Cardiac muscle cell (in vitro differentiated cells and primary cell): ENCODE measurements at places on chromosomes 4 and X. TPM values are rescaled to one million over a fixed set of nuclear protein-coding genes. Genes with fewer than 3 reads are reported as not detected.

The VCX3A gene
- 0.48 and 0.74 TPM in 2 replicates for total RNA-seq

- peak; percentile 70 for DNase-seq
Measured at GRCh38 chrX:17242470-17242869, 132.5 kb upstream of the NHS start.

The PHOX2B gene
- total RNA-seq: not detected in 2 replicates

The TEX13D gene
- not detected in 2 replicates for total RNA-seq

- no peak for DNase-seq
Measured at GRCh38 chr4:87937523-87937922, 38.0 kb upstream of the SPP1 start.

The NPY1R gene
- 8.0 and 13.1 TPM in 2 replicates for total RNA-seq

DNA sequence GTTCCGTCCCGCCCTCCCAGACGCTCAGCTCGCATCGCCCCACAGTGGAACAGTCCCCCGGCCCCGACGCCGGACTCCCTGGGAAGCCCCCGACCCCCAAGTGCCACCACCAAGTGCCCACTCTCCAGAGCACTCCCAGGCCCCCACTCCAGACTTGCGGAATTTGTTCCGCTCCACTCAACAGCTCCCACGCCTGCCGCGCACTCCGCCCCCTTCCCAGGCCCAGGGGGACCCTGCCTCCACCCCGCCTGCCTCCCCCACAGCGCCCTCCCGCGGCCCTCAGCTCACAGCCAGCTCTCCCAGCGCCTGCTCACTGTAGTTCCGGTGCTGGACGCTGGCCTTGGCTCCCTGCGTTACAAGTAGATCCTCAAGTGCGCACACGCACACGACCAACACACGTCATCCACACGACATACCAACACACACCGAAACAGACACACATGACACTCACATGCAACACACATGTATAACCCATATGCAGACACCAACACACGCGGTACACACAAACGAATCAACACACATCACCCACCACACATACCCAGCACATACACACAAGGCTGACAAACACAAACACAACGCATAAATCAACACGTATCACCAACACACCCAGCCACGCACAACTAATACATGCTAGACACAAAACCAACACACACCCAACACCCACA, 8.0 kb downstream of the MSX1 start:
- DNase-seq: peak; percentile 61
